ENCODE measurements at places on chromosomes 7 and 10. TPM values are rescaled to one million over a fixed set of nuclear protein-coding genes. Genes with fewer than 3 reads are reported as not detected.

The GSDME gene
- 79.9 TPM for total RNA-seq

The PRPS1L1 gene
- not detected for total RNA-seq

The LIPJ gene
- total RNA-seq: not detected

The DOCK4 gene
- 6.6 TPM for total RNA-seq

The SMKR1 gene
- total RNA-seq: not detected

The LHFPL3 gene
- not detected for total RNA-seq

The PAX2 gene
- total RNA-seq: not detected

The TAS2R5 gene
- total RNA-seq: not detected

The GIMAP1 gene
- not detected for total RNA-seq

The AOC1 gene
- not detected for total RNA-seq

The POR gene
- total RNA-seq: 95.3 TPM

The ZNF655 gene
- 76.4 TPM for total RNA-seq

The SLC18A2 gene
- not detected for total RNA-seq

The GRM8 gene
- total RNA-seq: not detected

The LIPN gene
- not detected for total RNA-seq

The RASSF4 gene
- 6.6 TPM for total RNA-seq

The MUC12 gene
- 5.5 TPM for total RNA-seq

The NXPH1 gene
- total RNA-seq: not detected

The PCLO gene
- total RNA-seq: 2.9 TPM

The C10orf90 gene
- total RNA-seq: not detected

The ELMO1 gene
- not detected for total RNA-seq

The ABCC2 gene
- total RNA-seq: under 0.01 TPM

The CH25H gene
- not detected for total RNA-seq

The LDB3 gene
- not detected for total RNA-seq

The MPP7 gene
- total RNA-seq: under 0.01 TPM

The AOAH gene
- not detected for total RNA-seq

The ANKRD30A gene
- total RNA-seq: not detected

The CNPY1 gene
- total RNA-seq: not detected

The LIPF gene
- total RNA-seq: not detected

The GSAP gene
- 10.4 TPM for total RNA-seq

The AHCYL2 gene
- 5.5 TPM for total RNA-seq

The H2BK1 gene
- not detected for total RNA-seq

The MOGAT3 gene
- total RNA-seq: not detected

The TUBAL3 gene
- not detected for total RNA-seq

The CRPPA gene
- total RNA-seq: 0.89 TPM

The NRG3 gene
- total RNA-seq: not detected

The MSMB gene
- total RNA-seq: not detected

The IFIT1B gene
- total RNA-seq: not detected

Data from myometrial cell (primary cell).